ENCODE measurements at places on chromosomes 4 and X.

GRCh38 chr4:112514647-112515197 lies 1.3 kb downstream of the NEUROG2 start:
- DNase-seq: no peak

DNA sequence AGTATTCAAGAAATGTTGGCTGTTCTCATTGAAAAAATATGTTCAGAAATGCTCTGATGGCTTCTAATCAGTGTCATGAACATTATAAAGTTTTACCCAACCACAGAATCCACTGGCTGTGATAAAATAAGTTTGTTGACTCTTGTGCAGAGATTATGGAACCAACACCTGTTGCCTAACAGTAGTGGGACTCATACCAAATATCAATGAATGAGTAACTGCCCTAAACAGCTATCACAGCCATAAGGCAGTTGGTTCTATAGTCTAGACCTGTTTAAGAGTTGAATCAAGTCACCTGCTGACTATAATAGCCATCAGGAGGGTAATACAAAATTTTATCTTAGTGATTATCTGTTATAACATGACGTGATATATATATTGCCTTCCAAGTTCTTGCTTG lies 168.3 kb downstream of the ATOH1 start:
- no peak for DNase-seq

DNA sequence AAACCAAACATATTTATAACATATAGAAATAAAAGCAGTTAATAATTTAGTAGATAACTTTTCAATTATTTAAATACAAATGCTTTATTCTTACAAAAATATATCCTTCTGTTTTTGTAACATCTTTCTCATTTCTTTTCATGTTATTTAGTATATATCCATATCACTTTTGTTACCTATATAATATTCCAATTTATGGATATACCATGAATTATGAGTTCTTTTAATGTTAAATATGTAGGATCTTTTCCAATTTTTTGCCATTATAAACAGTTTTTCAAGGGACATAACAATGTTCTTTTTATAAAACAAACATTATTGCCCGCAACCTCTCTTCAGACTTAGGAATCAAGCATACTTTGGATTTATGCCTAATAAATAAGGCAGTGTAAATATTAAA lies 151.6 kb downstream of the PRDM5 start:
- DNase-seq: no peak

- DNase-seq: no peak
Measured at GRCh38 chr4:184748251-184748652, 14.4 kb upstream of the CENPU start.

GRCh38 chr4:20260821-20261220 lies 9.1 kb downstream of the SLIT2 start:
- no peak for DNase-seq

GRCh38 chrX:42664680-42665079 lies 113.3 kb downstream of the PPP1R2C start:
- DNase-seq: no peak

DNA sequence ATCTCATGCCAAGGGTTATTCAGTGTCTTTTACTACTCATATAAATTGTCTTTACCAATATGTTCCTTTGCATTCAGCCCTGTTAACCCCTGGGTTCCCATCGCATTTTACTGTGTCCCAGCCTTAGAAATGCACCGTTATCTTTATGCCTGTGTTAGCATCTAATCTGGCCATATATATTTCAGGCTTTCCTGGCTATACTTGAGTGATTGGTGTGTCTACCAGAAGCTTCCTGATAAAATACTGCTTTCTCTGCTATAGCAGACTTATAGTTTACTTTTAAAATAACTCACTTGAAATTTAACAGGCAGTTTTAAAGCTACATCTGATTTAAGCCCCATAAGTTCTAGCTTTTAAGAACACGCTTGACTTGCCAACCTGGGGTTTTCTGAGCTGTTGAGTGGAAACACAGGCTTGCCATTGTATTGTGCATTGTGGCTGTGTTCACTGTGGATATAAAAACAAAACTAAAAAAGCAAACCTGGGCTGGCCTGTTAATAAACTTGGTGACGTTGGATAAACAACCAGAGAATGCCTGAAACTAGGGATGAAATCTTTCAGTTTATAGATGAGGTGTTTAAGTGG lies 185.3 kb upstream of the TAPT1 start:
- DNase-seq: no peak

DNA sequence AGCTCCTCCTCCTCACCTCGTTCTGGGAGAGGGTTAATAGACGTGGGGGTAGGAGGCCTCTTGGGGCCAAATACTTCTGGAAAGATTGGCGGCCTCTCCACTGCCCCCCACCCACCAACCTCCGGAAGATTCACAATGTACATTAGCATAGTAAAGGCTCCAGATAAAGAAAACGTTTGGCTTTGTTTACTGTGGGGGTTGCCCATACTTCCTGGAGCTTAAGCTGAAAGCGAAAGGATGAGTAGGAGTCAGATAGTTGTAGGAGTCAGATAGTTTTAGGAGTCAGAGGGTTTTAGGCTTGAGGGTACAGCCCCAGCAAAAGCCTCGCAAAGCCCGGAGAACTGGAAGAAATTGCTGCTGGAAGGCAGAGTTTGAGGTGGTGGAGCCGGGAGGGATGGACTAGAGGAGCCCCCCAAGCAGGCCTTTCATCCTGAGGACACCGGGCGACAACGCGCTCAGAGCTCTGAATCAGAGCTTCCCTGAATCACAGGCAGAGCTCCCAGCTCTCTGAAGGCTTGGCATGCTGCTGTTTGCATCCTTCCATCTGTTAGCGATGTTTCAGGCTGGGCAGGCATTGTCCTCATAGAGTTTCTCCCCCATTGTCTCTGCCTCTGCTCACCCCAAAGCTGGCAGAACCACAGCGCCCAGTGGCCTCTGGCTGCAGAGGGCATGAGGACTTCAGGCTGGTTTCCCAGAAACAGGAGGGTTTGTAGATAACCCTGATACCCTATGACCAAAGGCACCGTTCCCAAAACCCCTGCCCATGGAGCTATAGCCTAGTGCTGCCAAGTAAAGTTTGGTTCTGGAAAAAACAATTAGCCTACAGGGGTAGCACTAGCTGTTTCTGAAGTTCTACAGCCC lies 280.7 kb downstream of the BCOR start:
- no peak for DNase-seq

- no peak for DNase-seq
Measured at GRCh38 chr4:151246742-151247141, 30.2 kb upstream of the PRSS48 start.

Data from smooth muscle cell of the brain vasculature (primary cell).